NCI-H748 treated with DMSO at 0.1 percent for 48 hours (cell line): ENCODE measurements at places on chromosomes 6 and 20.
A peak's percentile ranks its signal among the peaks of the same experiment; 100 is the strongest.

DNA sequence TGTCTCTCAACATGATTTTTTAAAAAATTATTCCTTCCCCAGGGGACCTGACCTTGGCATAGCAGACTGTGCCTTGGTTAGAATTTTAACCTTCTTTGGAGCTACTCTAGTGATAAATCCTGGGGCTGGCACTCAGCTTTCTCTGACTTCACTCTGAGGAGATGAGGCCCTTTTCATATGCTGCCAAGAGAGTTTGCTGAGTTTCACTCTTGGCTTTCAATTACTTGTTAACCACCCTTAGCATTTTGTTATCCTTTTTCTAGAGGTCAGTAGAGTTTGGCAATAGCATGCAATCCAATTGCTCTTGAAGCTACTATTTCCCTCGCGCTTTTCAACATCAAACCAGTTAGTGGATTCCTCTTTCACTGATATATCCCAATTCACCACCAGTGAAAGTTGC is 920.3 kb downstream of the EYS start:
- no peak for DNase-seq

DNA sequence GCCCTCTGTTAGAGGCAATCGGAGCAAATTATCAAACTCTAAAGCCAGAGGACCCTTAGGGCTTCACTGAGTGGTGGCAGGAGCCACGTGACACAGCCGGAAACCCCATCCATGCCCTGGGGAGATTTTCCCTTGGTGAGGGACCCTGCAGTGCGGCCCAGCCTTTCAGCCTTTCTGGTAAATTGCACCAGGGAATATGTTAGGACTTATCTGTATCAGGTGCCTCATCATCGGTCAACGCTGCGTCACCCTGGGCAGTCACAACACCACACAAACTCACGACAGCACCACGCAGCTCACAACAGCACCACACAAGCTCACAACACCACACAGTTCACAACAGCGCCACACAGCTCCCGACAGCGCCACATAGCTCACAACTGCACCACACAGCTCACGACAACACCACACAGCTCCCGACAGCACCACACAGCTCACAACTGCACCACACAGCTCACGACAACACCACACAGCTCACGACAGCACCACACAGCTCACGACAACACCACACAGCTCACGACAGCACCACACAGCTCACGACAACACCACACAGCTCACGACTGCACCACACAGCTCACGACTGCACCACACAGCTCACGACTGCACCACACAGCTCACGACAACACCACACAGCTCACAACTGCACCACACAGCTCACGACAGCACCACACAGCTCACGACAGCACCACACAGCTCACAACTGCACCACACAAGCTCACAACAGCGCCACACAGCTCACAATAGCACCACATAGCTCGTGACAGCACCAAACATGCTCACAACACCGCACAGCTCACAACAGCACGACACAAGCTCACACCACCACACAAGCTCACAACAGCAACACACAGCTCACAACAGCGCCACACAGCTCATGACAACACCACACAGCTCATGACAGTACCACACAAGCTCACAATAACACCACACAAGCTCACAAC is 199.0 kb downstream of the DLL1 start:
- DNase-seq: no peak

GRCh38 chr20:44603327-44603726 is 20.9 kb downstream of the PKIG start:
- DNase-seq: no peak

DNA sequence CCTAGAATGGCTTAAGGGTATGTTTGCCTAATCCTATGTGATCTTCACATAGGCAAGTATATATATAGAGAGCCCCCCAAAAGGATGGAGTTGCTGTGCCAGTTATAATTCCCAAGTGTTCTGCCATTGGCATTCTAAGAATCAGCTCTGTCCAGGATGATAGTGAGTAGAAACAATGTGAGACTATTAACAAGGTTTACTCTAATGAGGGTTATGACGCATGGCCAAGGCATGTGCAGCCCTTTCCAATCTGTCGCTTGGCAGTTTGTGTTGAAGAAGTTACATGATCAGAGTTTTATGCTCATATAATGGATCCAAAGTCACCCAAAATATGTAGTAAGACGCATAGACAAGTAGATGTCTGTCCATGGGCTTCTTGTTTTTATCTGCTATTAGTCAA is 33.6 kb downstream of the VGLL2 start:
- DNase-seq: no peak

DNA sequence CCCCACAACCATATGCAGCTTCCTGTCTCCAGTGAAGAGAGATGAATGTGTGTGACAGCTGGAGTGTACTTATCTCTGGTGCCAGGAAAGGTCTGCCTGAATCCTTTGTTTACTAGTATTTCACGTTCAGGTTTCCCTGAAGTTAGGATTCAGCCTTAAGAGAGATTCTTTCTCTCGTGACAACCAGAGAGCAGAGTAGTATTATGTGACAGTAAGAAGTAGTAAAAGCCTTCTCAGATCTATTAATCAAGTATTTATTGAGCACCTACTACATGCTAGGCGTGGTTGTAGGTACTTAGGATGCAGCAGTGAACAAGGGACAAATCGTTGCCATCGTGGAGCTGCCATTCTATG is 949 bp downstream of the KIFC1 start:
- no peak for DNase-seq

DNA sequence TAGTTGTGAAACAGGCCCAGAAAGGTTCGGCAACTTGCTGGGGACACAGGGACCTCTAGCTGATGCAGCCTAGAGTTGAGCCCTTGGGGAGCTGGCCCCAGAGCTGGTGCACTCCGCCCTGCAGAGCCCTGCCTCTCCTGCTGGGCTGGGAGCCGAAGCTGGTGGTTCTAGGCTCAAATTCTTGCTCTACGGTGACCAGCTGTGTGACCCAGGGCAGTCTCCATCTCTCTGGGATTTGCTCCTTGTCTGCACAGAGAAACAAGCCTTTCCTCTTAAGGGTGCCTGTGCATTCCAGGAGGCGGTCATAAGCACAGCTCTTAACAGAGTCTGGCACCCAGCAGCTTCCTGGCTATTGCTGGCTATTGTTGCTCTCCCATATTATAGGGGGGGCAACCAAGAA is 47.4 kb downstream of the RBM38 start:
- DNase-seq: no peak

DNA sequence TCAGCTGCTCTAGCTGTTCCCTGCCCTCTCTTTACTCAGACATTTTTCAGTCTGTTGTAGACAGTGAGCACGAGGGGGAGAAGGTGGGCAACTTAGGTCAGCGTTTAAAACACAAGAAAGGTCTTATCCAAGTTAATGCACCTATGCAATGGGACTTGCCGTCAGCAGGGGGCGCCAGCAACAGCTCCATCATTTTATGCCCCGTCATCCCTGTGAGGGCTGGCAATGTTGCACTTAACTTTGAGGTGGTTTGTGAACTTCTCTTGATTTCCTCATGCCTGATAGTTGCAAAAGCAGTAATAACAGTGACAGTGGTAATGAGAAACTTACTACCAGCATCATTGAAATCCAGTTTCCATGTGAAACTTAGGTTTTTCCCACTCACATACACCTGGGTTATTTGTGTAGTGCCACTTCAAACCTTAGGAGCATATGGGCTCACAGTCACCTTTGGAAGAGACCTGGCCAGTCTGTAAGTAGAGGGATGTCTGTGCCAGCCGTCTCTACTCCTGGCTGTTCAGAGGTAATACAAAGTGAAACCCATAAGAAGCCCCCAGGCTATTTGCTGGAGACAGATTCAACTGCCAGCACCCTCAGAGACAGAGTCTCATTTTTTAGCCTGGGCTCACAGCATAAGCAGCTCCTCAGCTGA is 44.9 kb upstream of the ID1 start:
- peak; percentile 36 for DNase-seq

DNA sequence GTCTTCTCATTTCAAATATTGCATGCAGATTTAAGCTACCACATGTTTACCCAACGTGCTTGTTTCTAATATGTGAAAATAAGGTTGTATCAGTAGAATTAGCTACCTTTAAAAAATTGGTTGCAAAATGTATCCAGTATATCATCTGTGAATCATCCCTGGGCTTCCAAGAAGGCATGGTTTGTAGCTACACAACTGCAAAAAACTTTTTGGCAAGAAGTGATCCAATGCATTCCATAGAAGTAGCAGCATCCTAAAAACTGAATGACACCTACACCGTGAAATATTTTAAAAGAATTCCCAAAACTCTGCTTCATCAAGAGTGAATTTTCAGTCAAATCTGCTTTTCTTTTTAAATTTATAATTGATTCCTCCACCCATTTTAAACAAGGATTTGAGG is 89.1 kb downstream of the AIG1 start:
- DNase-seq: no peak

- no peak for DNase-seq
These were observed 136.0 kb downstream of the EDN1 start for GRCh38 chr6:12426121-12426520.

DNA sequence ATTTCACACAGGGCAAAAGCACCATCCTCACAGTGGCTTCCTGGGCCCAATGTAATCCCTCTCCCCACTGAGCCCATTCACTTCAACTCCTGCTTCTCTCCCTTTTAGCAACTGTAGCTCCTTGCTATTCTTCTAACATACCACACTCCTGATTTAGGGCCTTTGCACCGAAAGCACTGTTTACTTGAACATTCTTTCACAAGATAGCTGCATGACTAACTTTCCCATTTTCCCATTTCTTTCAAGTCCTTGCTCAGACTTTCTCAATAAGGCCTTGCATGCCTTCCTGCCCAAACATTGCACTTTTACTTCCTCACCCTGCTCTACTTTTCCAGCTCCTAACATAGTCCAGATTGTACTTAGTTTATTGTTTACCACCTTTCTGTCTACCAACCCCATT is 73.0 kb downstream of the SHPRH start:
- no peak for DNase-seq

DNA sequence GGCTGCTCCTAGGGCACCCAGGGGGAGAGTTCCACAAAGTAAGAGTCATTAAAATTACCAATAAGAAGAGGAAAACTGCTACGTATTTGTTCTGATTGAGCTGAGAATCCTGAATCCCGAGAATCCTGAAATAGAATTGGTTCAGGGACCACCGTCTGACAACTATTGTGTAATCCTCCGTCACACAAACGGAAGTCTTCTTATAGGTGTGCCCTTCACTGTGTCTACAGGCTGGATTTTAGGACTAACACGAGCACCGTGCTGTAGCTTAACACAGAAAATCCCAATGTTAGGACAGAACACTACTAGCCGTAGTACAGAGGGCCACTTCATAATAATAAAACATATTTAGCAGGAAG is 50.6 kb upstream of the RNF182 start:
- DNase-seq: peak; percentile 88

GRCh38 chr6:92840246-92840930 is 579.0 kb downstream of the EPHA7 start:
- DNase-seq: no peak

- DNase-seq: no peak
These were observed 4.1 kb upstream of the GFOD1 start for GRCh38 chr6:13491538-13491937.

GRCh38 chr6:169142538-169142844 is 111.2 kb downstream of the THBS2 start:
- DNase-seq: no peak

DNA sequence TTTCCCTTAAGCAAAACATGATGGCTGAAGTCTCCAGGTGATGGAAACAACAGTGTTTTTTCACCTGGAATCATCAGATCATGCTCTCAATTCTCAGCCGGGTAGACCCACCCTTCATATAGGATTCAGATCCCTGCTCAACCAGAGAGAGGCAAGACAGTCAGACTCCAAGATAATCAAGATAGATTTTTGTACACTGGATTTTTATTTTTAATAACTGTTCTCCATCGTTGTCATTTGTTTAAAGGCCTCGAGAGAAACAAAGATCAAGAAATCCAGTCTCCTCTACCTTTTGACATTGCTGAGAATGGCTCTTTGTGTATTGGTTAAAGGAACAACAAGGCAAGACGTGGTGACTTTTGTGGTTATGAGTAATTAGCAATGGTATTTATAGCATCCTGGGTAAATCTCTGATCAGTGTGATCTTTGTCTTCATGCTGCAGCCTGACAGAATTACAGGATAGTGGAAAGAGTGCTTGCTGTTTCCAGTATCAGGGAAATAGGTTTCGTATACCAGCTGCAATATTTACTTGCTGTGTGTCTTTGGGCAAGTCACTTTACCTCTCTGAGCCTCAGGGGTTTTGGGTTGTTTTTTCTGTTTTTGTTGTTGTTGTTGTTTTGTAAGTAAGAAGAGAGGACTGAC is 29.9 kb downstream of the ID4 start:
- DNase-seq: peak; percentile 42

- no peak for DNase-seq
These were observed 94.5 kb upstream of the F13A1 start for GRCh38 chr6:6414931-6415330.

DNA sequence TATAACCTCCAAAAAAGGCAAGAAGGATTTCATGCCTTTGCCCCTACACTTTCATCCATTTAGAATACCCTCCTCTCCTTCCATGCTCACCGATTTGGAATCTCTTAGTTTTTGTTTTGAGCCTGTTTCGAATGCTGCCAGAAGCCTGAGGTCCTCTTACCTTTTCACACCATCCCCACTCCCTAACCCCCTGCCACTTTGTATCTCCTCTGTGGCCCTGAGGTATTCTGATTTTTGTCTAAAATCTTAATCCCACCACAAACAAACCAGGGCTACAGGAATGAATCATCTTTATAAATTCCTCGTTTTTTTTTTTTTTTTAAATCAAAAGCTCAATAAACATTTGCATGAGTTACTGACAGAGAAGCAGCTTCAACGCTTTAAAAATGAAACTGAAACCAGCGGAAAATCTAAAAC is 1.6 kb upstream of the RPS12 start:
- peak; percentile 26 for DNase-seq

- DNase-seq: peak; percentile 89
These were observed 7.5 kb downstream of the CCM2L start for GRCh38 chr20:32017711-32018251.

GRCh38 chr20:32651537-32651936 is 22.2 kb downstream of the C20orf203 start:
- DNase-seq: no peak

DNA sequence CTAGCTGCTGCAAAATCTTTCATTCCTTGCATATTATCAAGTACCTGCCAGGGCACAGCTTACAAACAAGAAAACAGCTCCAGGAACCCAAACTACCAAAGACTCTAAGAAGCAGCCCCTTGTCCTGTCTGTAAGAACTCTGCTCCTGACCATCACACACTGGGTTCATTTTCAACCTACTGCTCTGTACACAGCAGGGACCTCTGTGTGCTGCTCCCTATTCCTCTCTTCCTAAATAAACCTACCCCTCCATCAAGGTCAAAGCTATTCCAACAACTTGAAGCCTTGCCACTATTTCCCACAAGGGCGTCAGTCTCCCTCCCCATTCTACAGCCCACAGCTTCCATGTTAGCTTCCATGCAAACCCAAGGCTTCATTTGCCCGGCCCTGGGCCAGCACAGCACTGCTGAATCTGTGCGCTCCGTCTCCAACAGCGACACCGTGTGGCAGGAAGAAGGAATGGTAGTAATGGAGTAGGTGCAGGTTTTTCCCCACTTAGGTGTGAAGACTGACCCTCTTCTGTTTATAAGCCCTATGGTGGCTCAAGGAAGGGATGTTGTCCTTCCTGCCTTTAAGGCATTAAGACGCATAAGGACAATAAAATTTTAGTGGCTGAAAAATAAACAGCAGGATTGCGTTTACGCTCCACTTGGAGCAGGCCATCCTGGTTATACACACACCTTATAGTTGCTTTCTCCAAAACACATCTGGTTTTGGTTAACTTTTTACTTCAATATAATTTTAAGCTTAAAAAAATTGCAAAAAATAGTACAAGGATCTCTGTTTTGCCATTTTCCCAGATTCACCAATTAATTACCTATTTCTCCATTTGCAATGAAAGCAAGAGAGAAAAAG is 115.2 kb upstream of the NXT1 start:
- DNase-seq: peak; percentile 74

- peak; percentile 46 for DNase-seq
These were observed 204.8 kb downstream of the TPBG start for GRCh38 chr6:82568290-82568993.
